Activated CD4-positive, CD25-positive, alpha-beta regulatory T cell treated with anti-CD3 and anti-CD28 coated beads, Interleukin-2, amount 50 U/mL, for 72 hours (primary cell): ENCODE measurements at places on chromosomes 16 and 17.

DNA sequence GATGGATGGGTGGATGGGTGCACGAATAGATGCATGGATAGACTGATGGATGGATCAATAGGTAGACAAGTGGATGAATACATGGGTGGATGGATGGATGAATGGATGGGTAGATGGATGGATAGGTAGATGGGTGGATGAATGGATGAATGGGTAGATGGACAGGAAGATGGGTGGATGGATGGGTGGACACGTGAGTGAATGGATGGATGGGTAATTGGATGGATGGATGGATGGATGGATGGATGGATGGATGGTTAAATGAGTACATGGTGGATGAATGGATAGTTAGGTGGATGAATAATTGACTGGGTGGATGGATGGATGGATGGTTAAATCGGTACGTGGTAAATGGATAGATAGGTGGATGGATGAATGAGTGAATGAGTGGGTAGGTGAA is 89.7 kb upstream of the ZNF469 start:
- no peak for DNase-seq

- no peak for DNase-seq
Observed at GRCh38 chr17:78588258-78589030, 11.2 kb upstream of the DNAH17 start.

- DNase-seq, result no peak
Observed at GRCh38 chr17:68205808-68206720, 41.8 kb upstream of the AMZ2 start.

DNA sequence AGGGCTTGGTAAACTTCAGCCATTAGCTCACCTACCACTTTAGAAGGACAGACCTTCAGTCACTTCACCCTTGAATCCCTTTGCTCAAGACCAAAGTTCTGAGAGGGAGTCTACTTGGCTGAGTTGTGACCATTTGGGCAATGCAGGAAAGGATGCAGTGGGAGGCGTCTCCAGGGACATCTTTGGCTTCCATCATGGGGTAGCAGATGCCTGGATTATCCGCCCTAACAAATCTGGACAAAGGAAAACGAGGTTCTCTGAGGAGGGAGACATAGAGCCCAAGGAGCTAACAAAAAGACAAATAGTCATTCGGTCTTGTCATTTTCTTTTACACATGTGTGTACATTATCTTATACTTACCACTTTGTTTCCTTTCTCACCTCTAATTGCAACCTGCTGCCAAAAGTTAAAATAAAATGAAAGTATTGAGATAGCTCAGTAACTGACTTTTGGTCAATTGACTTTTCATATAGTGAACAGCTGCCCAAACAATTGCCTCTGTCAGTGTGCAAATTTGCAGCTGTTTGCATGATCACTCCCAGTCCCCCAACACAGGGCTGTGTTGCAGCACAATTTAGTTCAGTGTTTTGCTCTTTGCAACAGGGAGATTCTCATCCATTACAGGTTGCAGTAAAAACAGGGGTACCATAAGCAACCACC is 108.9 kb upstream of the EEF2KMT start:
- no peak for DNase-seq

GRCh38 chr17:54985476-54985875 is 16.9 kb downstream of the STXBP4 start:
- DNase-seq, result no peak

DNA sequence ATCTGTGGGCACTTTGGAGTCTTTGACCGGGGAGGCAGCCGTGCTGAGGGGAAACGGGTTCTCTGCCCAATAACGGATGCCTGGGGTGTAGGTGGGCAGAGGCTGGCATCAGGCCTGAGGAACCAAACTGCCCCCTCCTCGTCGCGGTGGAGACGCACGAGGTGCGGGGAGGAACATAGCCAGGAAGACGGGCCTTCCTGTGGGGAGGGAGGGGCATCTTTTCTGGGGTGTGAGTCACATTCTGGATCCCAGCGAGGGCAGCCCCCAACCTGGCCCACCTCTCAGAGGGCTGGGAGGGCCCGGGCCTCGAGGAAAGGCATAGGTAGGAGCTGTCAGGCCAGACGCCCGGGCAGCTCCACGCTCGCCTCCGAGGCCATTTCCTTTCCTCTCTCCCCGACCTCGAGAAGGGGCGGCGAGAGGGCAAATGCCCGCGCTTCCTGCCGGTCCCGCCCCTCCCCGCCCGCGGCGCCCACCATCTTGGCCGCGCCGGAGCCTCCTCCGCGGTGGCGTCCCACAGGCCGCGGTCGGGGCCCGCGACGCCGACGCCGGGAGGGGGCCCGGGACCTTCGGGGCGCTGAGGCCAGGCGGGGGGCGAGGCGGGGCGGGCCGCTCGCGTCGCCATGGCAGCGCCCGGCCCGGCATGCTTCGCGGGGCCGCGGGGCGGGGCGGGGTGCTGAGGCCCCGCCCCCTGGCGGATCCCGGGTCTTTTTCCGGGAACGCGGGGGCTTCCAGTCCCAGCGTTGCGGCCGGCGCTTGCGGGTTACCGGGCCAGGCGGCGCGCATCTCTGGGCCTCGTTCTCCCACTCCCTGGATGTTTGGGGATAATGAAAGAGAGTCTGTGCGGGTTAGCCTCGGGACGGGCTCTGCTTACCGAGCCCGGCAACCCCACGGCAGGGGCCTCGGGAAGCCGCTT is 13.2 kb downstream of the RAI1 start:
- peak; percentile 71 for DNase-seq

DNA sequence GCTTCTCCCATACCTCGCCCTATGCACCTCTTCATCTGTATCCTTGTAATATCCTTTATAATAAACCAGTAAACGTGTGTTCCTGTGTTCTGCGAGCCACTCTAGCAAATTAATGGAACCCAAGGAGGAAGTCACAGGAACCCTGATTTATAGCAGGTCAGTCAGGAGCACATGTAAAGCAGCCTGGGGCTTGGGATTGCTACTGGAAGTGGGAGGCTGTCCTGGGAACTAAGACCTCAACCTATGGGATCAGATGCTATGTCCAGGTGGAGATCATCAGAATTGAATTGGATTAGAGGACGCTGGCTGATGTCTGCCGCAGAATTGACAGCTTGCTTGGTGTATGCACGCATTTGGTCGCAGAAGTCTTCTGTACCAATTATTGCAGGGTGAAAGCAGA is 15.7 kb downstream of the WNT3 start:
- DNase-seq, result no peak
